ENCODE measurements at places on chromosomes 5 and 9.
A peak's percentile ranks its signal among the peaks of the same experiment; 100 is the strongest.

GRCh38 chr9:69829484-69829883 lies 8.9 kb downstream of the CFAP95 start:
- no peak for DNase-seq

DNA sequence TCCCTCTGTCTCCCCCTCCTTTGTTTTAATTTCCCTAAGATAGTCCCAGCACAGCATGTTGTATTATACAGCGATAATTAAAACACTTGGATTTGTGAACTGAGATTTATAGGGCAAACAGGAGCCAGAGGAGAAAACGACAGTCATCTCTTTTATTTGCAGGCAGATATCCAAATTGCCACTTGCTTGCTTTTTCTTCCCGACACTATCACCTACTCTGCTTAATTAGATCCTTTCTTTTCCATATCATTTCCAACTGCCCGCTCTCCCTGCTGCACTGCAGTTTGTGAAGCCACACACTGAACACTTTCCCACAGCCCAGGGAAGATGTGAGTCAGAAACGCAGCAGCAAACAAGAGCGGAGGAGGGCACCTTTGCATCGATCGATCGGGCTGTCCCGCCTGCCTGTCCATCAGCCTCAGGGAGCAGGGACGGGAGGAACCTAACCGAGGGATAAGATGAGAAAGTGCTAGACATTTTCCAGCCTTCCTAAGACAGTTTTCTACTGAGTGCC lies 35.8 kb upstream of the SPRY4 start:
- DNase-seq = peak; percentile 92

- no peak for DNase-seq
These were observed 32.6 kb upstream of the EGFL7 start for GRCh38 chr9:136629879-136630661.

DNA sequence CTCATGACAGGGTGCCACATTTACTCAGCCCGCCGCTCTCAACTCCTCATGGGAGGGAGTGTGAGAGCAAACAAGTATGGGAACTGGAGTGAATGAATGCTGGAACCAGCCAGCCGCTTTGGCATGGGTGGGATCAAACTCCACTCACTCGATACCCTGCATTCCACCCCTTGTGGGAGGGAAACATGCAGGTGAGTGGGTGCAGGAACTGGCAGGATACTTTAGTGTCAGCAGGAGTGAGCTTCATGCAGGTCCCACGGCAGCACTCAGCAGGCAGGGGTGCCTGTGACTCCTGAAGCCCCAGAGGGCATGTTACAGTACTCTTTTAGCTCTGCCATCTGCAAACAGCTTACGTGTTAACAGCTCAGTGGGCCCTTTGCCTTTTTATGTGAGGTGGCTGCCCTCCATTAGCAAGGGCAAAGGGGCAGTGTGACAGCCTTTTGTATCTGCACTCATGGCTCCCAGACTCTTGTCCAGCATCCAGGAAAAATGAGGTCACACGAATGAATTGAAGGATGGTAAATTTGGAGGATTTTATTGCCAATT lies 433.2 kb upstream of the NMUR2 start:
- no peak for DNase-seq

- no peak for DNase-seq
These were observed 334.5 kb downstream of the TENT4A start for GRCh38 chr5:7047511-7048261.

DNA sequence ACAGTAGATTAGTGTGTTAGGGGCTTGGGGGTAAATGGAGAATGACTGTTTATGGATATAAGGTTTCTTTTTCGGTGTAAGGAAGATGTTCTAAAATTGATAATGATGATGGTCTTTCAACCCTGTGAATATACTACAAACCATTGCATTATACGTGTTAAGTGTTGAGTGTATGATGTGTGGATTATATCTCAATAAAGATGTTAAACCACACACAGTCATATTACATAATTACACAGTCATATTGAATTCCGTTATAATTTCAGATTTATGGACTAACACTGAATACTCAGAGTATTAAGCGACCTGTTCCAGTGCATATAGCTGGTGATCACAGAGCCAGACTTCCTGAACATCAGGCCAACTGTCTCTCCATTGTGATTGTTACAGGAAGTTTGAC lies 68.1 kb downstream of the F2RL2 start:
- no peak for DNase-seq

DNA sequence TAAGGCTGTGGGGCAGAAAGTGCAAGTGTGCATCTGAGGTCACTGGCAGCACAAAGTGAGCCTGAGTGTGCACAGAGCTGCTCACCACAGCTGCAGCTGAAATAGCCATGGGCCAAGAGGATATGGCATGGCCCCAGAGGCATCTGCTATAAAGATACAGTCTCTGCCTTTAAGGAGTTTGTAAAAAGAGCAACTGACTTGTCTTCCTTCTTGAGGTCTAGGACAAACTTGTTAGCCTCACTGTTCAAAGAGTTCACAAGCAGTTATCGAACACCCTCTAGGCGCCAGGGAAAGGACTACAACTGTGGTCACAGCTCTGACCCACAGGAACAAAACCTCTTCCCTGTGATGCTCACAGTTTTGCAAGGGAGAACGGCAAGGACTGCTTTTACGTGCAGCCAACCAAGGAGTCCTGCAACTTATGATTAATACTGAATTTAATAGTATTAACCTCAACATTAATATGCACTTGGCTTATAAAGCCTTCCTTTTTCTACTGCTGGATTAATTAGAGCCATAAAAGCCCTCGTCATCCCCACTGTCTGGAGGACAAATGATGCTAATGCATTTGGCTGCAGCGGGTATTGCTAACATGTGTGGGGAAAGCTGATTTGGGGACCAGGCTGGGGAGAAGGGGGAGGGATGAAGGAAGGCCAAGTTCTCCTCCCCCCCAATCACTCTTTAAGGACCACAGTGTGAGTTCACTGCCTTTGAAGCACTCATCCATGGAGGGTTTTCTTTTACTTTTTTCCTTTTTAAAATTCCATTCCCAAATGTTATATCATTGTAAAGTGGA lies 189.8 kb upstream of the TRIM32 start:
- no peak for DNase-seq

- no peak for DNase-seq
These were observed 41.2 kb downstream of the NIM1K start for GRCh38 chr5:43232943-43233833.

GRCh38 chr9:137114220-137114612 lies 317 bp downstream of the DPP7 start:
- no peak for DNase-seq

DNA sequence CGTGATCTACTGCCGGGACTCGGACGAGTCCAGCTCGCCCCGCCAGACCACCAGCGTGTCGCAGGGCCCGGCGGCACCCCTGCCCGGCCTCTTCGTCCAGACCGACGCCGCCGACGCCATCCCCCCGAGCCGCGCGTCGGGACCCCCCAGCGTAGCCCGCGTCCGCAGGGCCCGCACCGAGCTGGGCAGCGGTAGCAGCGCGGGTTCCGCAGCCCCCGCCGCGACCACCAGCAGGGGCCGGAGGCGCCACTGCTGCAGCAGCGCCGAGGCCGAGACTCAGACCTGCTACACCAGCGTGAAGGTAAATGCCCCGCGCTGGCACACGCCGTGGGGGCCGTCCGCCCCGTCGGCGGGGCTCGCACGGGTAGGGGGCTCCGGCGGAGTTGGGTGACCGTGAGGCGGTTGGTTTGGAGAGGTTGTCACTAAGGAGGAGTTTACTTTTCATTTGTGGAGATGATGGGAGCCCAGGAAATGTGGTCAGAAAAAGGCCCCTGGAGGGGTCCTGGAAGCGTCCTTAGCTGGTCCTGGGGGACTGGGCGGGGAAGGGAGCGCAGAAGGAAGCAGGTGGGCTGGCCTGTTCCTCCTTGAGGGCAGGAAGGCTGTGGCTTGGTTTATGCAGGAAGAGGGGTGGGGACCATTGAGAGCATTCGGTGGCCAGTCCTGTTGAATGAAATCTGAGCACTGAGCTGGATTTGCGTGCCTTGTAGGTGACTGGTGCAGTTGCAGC lies 647 bp downstream of the PDE8B start:
- DNase-seq = no peak

DNA sequence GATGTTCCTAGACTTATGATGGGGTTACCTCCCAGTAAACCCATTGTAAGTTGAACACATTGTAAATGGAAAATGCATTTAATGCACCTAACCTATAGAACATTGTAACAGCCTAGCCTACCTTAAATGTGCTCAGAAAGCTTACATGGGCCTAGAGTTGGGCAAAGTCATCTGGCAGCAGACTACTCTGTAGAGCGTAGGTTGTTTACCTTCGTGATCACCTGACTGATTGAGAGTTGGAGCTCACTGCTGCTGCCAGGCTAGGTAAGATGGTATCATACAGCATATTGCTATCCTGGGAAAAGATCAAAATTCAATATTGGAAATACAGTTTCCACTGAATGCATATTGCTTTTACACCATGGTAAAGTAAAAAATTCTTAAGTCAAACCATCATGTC lies 95.4 kb downstream of the HTR4 start:
- DNase-seq = no peak

DNA sequence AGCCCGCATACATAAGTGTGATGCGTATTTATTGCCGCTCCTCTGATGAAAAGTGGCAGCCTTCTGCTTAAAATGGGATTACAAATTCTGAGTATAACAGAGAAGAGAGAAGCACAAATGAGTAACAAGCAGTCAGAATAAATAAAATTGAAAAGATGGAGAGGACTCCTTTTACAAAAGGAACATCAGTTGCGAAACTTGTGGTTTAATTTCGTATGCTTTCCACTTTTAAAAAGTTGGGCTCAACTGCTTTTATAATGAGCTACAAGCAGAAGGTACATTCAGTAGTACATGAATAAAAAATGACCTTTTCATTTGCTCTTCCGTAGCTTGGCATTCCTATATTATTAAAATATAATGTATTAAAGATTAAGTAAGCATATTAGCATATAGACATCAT lies 320.0 kb downstream of the FBXL17 start:
- DNase-seq = no peak

- no peak for DNase-seq
These were observed 21.8 kb upstream of the CPEB4 start for GRCh38 chr5:173866243-173866857.

- no peak for DNase-seq
These were observed 577 bp downstream of the TUT7 start for GRCh38 chr9:86353655-86354010.

DNA sequence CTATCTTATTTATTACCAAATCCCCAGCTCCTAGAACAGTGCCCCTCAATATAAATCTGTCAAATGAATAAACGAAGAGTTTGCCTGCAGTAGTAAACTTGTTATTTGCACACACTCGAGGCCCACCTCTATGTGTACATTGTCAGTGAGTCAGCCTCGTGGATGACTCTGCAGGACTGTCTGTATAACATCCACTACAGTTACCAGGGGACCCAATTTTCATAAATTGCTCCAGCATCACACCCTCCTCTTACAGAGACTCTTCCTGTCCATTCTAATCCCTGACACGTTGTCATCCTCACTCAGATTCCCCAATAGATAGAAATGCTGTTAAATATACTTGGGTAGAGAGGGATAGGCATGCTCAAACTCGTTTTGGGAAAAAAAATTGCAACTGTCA lies 478.5 kb downstream of the RAB3C start:
- peak; percentile 64 for DNase-seq

- DNase-seq = peak; percentile 49
These were observed 1.8 kb downstream of the MARCHF6 start for GRCh38 chr5:10355071-10355889.

DNA sequence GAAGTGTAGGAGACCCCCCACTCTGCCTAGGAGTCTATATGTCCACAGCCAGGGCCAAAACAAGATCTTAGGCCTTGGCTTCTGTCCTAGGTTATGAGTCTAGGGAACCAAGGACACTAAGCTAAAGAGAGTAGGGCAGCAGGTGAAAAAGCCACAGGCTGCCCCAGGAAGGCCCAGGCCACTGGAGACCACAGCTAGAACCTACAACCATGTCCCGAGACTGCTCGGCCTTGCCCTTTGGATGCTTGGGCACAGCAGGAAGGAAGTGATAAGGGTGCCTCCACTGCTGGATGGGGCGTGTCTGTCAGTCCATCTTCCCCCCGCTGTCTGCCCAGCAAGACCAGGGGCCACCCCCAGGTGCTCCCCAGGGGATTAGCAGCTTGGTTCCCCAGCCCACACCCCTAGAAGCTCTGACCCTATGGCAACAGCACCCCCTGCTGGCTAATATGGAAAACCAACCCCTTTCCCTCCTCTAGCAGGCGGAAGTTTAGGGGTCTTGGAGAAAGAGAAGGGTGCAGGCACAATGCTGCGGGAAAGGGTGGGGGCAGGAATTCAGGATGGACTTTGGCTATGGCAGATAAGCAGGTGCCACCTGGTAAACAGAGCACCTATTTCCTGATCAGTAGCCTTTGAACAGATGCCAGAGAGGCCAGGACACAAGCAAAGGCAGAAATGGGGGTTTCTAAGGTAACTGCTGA lies 10.5 kb upstream of the IRF1 start:
- DNase-seq = peak; percentile 53

GRCh38 chr5:24566933-24567332 lies 77.8 kb downstream of the CDH10 start:
- no peak for DNase-seq
